ENCODE measurements at places on chromosomes 2 and 18.

DNA sequence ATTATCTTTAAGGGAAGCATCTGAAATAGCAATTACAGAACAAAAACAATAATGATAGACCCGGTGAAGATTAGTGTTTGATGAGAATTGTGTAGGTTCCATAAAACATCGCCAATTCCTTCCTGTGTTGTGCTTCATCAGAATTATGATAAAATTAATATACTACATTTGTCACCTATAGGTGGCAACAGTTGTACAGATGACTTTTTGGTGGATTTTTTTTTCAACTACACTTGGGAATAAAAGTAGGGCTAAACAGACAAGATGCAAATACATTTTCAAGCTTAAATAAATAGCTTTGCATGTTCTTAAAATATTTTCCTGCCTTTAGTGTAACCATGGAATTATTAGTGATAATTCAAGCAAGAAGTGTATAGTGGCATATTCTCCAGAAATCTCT lies 7.0 kb upstream of the LYPD1 start:
- DNase-seq: no peak

- DNase-seq: no peak
These were observed 3.5 kb downstream of the DUSP11 start for GRCh38 chr2:73776381-73776780.

DNA sequence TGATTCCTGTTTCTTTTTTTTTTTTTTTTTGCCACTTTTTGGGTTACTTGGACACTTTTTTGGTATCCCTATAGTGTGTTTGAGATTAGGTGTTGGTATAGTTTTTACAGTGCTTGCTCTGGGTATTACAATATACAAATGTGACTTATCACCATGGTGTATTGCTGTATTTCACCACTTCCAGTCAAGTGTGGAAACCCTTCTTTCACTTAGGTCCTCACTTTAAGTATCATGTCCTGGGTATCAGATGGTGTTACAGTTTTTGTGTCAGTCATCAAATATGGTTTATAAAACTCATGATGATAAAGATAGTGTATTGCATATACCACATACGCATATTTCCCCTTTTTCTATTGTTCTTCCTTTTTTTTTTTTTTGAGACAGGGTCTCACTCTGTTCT lies 1.8 kb downstream of the ATP9B start:
- peak; percentile 52 for DNase-seq

GRCh38 chr2:71341645-71342044 lies 10.1 kb downstream of the ZNF638 start:
- DNase-seq: no peak

- no peak for DNase-seq
These were observed 405.9 kb downstream of the XIRP2 start for GRCh38 chr2:167293943-167294775.

GRCh38 chr2:64972876-64973275 lies 16.3 kb upstream of the SLC1A4 start:
- DNase-seq: no peak

DNA sequence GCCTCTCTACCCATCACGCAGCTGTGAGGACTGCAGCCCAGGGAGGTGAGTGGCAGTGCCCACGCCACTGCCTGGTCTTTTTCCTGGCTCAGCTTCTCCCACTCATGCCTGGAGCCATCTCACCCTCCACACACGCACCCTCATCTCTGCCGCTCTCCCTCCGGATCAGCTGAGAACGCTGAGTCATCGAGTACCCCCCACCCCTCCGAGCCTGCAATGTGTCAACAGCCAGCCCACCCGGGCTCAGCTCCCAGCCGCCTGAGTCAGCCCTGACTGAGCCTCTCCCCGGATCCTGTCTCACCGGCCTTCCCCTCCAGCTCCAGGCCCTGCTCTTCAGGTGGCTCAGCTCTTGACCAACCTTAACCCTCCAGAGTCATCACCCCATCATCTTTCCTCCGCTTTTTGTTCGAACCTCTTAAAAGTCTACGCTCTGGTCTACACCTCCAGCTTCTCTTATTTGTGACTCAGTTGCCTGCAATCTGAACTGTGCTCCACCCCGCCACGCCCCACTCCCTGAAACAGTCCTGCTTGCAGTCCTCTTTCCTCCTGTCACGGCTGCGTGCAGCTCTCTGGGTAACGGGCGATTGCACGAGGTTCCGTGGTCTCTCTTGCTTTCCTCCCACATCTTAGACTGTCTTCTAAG lies 94.4 kb upstream of the ASAP2 start:
- DNase-seq: no peak

- no peak for DNase-seq
These were observed 94.1 kb upstream of the ZNF532 start for GRCh38 chr18:58770601-58771000.

- DNase-seq: no peak
These were observed 8.2 kb downstream of the PER2 start for GRCh38 chr2:238280083-238280825.

DNA sequence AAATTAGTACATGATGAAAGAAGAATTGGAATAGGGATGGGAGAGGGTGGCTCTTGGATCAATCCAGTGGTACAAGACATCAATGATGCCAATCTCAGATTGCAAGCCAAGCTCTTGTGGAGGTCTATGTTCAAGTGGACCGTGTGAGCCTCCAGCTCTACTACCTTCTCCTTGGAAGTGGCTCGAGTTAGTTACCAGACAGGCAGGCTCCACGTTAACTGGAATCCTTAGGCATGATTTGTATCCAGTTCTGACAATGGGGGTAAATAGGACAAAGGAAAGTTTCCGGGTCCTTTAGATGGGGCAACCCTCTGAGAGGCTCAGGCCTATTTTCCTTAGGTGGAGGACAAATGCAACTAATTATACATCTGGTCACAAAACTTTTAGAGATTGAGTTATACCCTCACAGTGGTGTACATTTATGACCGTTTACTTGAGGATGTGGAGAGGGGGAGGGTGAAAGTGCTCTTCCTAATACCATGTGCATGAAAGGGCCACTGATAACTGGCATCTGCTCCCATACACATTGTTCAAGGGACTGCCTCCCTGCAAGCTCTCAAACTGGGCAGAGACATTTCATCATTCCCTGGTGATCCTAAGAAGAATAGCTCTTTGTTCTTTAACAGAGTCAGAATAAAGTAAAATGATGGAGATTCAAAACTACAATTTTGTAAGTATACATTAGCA lies 180.2 kb downstream of the SOCS6 start:
- no peak for DNase-seq

DNA sequence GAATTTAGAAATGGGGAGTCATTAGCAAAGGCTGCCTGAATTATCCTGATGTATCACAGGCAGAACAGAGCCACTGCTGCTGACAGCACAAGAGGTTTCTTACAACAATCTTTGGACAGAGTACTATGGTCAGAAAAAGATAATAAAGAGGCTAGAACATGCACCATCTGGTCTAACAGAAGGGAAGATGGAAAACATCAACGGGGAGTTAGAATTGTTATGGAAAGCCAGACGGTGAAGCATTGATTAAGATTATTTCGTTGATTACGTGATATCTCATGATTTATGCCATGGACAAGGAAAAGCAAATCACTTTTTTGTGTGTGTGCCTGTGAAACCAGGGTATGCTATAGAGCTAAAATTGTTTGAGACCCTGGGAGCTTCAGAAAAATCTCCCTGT lies 409.4 kb upstream of the ETAA1 start:
- DNase-seq: no peak

DNA sequence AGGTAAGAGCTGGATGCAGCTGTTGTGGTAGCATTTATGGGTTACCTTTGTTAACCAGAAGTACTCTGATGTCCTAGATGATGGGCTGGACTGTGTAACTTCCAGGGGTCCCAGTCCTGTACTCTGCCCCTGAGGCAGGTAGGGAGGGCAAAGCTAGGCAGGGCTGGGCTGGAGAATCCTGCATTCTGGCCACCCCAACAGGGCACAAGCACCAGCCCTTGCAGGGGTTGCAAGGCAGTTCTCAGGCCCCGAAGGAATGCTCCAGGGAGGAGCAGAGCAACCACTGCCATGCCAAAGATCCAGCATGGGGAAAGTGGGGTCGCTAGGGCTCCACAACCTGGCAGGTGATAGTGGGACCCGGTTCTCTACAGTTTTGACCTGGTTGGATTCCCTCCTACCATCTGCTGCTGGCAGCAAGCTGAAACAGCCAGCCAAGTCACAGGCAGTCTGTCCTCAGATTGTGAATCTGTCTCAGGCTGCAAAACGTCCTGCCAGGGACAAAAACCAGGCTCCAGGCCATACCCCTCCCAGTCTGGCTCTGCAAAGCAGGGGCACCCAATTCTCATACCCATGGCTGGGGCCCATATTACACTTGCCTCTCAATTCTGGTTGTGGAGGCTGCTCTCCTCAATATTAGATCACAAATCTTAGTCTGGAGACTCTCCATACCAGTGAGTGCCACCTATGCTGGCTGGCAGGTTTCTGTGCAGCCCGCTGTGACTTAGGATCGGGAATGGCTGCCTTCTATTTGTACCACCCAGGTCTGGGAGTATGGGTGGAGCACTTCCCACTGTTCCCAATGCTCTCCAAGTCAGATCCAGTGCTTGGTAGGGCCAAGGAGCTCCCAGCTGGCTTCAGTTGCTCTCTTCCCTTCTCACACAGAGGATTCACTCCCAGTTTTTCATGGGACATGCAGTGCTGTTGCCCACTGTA lies 61.1 kb downstream of the SMCHD1 start:
- DNase-seq: no peak

GRCh38 chr2:162915858-162916257 lies 77.3 kb upstream of the KCNH7 start:
- no peak for DNase-seq

DNA sequence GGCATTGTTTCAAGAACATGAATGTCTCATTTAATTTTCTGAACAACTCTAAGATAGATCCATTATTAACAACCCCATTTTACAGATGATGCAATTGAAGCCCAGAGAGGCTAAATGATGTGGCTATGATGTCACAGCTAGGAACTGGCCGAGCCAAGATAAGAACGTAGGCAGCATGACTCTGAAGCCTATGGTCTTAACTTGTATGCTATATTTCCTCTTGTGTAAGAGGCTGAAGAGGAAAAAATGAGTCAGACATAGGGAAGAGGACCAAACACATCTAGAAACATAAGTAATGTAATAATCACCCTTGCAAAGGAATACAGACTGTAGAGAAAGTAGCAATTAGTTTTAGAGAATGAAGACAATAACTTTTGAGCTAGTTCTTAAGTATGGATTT lies 416.8 kb downstream of the FIGN start:
- no peak for DNase-seq

GRCh38 chr2:118817469-118817868 lies 30.0 kb downstream of the EN1 start:
- no peak for DNase-seq

- DNase-seq: no peak
These were observed 186.9 kb downstream of the TTC32 start for GRCh38 chr2:19714926-19715325.

DNA sequence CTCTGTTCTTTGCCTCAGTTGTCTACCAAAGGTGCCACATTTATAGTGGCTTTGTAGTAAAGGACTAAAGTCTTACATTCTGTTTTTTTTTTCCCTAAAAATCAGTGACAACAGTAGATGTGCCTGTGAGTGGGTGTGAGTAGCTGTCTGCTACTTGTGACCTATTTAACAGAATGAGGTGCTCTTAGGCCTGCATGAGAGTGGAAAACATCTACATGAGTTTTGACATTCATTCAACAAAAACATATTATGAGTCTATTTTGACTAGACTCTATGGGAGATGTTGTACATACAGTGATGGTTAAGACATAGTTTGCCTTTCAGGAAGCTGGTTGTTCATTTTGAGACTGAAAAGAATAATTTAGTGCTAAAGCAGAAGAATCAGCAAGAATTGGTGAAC lies 36.7 kb downstream of the IL1R2 start:
- no peak for DNase-seq

DNA sequence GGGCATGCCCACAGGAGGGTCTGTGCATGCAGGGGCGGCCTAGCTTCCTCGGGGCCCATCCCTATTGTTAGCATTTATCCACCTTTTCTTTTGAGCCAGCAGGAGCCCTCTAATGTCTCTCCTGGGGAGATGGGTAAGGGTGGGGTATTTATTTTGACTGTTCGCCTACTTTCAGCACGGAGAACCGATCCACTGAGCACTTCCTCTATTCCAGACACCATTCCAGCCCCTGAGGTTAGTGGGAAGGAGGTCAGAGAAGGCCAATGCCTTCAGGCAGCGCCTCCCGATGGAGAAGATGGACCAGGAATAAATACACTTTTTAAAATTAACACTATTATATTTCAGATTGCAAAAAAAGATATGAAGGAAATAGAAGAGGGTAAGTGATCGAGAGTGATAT lies 276.0 kb downstream of the PHLPP1 start:
- DNase-seq: no peak

DNA sequence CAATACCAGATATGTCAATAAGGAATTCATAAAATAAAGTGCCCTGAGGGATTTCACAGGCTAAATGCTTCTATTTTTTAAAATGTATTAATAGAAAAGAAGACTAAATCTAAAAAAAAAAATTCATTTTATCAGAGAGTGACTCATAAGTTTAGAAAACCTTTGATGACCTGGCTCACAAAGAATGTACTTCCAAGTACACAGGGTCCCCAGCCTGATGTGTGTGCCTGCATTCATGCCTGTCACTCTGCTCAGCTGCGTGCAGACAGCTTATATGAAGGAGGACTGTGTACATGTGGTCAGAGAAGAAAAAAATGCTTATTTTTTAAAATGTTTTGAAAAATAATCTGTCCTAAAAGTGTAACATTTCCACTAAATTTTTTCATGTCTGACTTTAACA lies 3.0 kb upstream of the CPS1 start:
- DNase-seq: no peak

DNA sequence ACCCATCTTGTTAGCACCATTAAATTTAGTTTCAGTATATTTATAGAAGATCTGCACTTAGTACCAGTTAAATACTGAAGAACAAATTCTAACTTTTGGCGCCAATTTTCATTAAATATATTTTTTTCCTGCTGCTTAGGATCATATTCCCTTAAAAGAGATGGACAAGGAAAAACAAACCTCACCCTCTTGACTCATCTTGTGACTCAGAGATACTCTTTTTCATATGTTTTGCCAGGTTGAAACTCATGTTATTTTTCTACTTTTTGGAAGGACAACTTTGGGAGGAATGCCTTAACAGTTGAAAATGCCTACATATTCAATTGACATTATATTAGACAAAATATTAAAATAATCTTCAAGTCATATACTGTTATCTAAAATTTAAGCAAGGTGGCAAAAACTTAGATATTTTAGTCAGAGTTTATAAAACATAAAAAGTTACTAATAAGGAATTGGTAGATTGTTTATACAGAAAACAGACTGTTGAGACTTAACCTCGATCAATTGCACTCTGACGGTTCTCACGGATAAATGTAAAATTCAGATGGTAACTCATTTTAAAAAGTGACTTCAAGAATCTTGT lies 36.2 kb downstream of the PNO1 start:
- DNase-seq: no peak

- no peak for DNase-seq
These were observed 89.8 kb downstream of the HS6ST1 start for GRCh38 chr2:128228894-128229293.

Data from GF-D8 (cell line).